Tongue (tissue), 3 donors: ENCODE measurements at places on chromosomes 12 and 14.

DNA sequence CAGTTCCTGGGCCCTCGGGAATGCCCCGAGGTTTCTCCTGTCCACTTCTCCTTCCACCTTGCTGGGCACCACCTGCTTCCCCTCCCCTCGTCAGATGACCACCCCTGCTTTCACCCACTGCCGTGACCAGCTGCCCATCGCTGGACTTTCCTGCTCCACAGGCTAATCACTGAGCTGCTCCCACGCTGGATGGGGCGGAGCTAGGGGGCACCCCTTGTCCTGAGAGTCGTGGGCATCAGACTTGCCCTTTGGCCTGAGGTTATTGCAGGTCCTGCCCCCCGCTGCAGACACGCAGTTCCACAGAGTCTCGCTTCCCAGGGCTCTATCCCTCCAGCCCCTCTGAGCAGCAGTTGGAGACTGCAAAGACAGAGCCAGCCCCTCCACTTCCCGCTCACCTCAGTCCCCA is 427 bp downstream of the SLC6A12 start:
- DNase-seq = no peak

DNA sequence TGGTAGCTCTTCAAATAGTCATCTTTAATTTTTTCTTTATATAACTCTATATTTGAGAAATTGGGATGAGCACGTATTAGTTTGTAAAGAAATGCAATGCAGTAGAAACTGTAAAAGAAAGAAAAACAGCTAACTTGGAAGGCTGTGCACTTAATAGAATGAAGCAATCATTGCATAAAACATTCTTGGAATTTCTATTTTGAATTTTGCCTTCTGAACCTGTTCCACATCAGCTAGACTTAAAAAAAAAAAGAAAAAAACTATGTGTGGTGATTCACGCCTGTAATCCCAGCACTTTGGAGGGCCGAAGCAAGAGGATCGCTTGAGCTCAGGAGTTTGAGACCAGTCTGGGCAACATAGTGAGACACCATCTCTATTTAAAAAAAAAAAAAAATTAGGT is 29.4 kb downstream of the SCN8A start:
- DNase-seq = no peak

DNA sequence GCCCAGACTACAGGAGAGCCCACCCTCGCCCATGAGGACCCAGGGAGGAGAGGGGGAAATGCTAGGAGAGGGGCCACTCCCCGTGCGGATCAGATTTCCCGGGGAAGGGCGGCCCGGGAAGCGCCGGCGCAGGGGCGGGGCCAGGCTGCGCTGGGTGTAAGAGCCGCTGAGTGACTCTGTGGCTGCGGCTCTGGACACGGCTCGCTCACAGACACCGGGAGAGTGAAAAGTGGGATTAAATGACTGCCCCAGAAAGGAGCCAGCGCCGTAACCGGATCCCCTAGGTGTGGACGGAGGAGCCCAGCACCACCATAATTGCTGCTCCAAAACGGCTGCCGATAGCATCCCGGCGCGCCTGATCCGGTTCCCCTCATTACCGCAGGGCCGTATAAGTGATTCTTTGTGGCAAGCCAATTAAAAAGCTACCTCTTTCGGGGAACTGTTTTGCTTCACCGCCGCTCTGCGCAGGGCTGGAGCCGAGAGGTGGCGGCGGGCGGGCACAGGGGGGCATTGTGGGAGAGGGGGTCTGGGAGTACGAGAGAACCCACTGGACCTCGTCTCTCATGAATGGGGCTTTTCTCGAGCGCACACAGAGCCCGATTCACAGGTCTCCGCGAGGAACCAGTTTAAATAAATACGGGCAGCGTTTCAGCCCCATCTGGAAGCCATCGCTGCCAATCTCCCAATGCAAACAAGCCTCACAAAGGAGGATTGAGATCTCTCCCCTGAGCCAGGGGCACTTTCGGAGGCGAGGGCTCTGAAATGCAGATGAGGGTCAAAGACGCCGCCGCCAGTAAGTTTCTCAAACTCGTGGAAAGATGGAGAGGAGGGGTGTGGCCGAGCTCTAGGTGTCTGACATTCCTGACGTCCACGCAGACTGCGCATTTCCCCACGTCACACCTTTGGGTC is 2.5 kb downstream of the COL2A1 start:
- DNase-seq = peak; percentile 79

DNA sequence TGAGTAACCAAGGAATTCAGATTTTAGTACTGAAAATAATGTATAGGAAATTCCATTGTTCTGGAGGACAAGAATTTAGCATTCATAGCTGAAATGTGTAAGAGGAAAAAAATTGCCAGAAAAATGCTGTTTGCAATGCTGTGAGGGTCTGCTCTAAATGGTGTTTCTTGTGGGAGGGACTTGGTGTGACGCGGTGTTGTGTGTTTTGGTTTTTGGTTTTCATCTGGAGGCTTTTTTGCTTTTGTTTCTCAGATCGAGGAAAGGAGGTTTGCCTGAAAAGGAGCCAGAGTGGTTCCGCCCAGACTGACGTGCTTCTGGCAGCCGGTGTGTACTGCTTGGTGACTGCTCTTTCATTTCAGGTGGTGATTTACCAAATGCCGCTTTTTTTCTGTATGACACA is 211.8 kb upstream of the HMGA2 start:
- DNase-seq = no peak

DNA sequence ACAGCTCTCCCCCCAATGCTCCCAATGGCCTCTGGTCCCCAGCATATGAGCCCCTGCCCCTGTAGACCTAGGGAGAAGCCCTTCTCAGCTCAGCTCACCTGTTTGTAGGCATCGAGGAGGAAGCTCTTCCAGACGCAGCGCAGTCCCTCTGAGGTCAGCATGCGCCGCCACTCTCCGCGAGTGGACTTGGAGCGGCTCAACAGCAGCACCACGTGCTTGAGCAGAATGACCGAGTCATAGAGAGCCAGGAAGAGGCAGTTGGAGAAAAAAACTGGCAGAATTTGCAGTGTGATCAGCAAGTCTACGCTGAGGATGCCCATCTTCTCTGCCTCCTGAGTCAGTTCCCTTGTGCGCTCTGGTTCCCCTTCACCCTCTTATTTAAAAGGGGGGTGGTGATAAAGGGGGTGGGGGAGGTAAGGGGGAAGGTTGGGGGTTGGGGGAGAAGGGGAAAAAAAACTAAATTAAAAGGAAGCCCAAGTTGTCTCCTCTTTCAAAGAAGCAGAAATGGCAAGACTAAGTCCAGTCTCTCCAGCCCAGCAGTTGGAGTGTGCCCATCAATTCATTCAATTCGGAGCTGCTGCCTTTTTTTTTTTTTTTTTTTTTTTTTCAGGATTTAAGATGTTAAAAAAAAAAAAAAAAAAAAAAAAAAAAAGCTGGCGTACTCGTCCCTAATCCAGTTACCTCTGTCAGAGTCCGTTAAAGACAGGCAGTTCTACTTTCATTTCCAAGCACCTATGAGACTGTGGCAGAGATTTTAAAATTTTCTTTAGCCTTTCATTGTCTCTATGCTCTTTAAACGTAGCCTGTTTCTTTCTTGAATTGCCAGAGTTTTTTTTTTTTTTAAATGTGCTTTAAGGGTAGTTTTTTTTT is at the start of gene DIO2:
Gene DIO2, minus strand, starts transcription at position 352 of the 870 bp plus-strand sequence. Its CDS starts 32 bp downstream, at position 320.
- peak; percentile 45 for DNase-seq

DNA sequence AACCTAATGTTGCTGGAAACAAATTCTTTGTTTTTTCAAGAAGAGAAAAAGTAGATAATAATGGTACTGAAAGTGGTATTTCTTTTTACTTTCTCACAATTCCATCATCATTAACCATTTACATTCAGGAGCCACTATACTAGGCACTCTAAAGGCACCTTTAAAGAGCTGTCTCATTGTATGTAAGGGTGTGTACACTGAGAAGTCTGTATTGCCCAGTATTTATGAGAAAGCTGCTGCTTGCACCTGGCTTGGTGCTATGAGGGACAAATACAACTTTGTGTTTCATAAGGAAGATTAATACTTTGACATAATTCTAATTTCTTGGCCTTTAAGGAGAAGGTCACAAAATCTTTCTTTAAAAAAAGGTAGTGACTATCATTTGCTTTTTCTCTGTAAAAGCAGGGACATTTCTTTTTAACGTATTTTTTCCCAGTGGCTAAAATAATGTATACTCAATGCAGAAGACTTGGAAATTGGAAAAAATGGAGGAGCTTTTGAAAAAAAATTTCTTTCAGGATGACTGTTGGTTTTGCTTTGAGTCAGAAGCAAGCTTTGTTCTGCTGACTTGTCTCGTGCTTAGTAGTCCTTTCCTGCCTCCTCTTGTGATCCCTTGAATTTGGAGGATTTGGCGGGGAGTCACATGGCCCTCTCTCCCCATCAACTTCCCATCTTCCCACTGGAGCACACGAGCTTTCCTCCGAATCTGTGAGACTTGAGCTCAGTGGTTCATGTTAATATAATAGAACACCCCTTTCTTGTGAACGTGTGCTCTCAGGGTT is 50.1 kb downstream of the RASSF3 start:
- no peak for DNase-seq

- peak; percentile 16 for DNase-seq
Observed at GRCh38 chr12:109258607-109259544, 50.2 kb downstream of the FOXN4 start.

- DNase-seq = no peak
Observed at GRCh38 chr14:105891631-105892452, 365.5 kb downstream of the TMEM121 start.

- DNase-seq = peak; percentile 48
Observed at GRCh38 chr14:76810953-76811400, 1.7 kb downstream of the ANGEL1 start.

DNA sequence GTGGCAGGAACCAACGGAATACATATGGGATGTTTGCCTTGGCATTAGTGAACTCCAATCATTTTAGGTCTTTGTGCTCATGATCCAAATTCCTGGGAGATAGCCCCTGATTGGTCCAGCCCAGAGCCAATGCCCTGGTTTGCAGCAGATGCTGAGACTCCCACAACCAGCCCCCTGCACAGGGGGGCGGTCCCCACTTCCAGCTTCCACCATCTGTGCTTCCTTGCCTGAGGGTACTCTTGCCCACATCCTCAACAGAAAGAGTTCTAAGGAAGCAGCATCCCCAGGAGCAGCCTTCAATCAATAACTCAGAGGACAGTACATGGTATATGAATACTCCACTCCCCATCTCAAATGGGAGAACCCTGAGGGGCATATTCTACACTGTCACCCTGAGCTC is 39.7 kb upstream of the FICD start:
- DNase-seq = no peak

- peak; percentile 2 for DNase-seq
Observed at GRCh38 chr12:82040987-82041743, 282.0 kb upstream of the PPFIA2 start.

DNA sequence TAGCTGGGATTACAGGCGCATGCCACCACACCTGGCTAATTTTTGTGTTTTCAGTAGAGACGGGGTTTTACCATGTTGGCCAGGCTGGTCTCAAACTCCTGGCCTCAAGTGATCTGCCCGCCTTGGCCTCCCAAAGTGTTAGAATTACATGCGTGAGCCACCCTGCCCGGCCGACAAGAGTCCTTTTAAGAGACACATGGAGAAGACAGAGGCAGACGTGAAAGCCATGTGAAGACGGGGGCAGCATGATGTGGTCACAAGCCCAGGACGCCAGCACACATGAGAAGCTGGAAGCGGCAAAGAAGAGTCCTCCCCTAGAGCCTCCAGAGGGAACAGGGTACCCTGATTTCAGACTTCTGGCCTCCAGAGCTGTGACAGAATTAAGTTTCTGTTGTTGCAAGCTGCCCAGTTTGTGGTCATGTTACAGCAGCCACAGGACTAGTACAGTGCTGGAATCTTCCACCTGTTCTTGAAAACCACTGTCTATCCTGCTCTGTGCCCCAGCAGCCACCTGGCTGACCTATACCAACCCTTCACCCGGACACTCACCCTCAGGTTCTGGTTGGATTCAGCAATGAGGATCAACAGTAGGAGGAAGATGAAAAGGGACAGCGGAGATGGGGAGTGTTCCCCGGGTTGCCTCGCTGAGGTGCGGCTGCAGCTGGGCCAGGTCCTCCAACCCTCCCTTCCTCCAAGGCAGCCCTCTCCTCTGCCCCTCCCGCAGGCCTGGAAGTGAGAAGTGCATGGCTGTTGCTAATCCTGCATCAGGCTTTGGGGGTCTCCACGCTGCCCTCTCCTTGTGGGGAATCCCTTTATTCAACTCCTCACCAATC is 16.9 kb downstream of the VPS37B start:
- no peak for DNase-seq

DNA sequence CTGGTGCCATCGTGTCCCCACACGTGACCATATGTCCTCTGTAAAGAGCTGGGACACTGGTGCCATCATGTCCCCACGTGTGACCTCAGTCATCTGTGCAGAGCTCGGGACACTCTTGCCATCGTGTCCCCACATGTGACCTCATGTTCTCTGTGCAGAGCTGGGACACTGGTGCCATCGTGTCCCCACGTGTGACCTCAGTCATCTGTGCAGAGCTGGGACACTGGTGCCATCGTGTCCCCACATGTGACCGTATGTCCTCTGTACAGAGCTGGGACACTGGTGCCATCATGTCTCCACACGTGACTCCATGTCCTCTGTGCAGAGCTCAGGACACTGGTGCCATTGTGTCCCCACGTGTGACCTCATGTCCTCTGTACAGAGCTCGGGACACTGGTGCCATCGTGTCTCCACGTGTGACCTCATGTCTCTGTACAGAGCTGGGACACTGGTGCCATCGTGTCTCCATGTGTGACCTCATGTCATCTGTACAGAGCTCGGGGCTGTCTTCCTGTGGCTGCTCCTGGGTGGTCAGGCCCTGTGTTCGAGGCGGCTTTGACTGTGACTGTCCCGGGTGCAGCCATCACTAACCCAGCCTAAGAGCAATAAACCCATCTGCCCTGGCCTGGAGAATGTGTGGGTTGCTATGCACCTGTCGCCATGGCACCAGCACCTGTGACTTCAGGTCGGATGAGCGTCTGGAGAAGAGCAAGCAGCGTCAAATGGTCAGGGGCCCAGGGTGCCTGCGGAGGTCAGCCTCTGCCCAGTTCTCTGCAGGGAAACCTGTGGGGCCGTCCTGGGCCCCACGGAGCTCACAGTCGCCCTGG is 334.4 kb downstream of the ADGRD1 start:
- no peak for DNase-seq

DNA sequence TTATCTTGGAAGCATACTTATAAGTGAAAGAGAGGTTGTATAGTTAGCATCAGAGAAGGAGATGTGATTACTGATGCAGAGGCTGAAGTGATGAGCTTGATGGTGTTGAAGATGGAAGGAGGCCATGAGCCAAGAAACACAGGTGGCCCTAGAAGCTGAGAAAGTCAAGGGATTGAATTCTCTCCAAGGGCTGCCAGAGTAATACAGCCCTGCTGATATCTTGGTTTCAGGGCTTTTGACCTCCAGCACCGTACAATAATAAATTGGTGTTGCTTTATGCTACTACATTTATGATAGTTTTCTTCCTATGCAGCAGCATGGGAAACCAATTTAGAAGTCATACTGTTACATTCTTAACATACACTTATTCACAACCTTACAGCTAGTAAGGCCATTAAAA is 1133.3 kb downstream of the AACS start:
- peak; percentile 34 for DNase-seq

DNA sequence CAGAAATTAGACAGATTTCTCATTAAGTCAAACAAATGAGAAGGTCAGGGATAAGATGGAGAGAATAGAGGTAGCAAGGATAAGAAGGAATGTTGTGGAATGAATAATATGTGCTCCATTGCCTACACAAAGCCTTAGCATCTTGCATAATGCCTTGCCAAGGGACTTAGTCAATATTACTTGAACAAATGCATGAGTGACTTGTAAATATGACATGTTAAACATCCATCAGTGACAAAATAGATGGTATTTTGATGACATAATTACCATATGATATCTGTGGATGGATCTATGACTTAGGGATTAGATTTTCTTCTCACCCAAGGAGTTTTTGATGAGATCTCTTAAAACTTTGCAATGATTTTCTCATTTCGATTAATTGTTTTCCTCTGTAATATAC is 194.1 kb upstream of the RASSF8 start:
- DNase-seq = no peak
